Stimulated activated CD4-positive, alpha-beta T cell treated with anti-CD3 and anti-CD28 coated beads, Interleukin-4, amount 100 ng/mL, for 24 hours (primary cell): ENCODE measurements at places on chromosomes 4 and X.

DNA sequence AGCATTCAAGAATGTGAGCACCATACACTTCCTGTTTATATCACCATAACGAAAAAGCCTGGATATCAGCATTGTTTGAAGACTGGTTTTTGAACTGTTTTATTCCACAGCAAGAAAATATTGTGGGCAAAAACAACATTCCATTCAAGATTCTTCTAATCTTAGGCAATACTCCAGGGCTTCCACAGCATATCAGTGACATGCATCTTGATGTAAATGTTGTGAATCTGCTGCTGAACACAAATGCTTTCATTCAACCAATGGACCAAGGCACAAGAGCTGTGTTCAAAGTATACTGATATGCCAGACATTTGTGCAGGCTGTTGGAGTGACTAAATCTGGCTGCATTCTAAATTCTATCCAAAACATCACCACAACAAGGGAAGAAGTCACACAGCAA lies 260.1 kb upstream of the ETNPPL start:
- no peak for DNase-seq

- peak; percentile 26 for DNase-seq
Measured at GRCh38 chr4:4386296-4386735, 586 bp upstream of the NSG1 start.

GRCh38 chr4:94927696-94928095 lies 169.9 kb downstream of the BMPR1B start:
- no peak for DNase-seq

DNA sequence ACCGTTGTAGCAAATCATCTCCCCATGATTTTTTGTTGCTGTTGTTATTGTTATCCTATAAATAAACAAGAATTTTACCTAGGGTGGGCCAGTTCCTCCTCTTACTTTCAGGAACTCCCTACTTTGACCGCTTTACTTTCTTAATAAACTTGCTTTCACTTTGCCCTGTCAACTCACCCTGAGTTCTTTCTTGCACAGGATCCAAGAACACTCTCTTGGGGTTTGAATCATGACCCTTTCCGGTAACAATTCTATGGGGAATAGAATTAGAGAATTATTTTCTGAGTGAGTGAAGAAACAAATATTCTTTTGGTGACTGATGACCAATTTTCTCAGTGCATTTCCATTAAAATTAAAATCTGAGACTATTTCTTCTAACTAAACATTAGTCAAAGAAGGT lies 584.0 kb upstream of the TENM3 start:
- DNase-seq: no peak

GRCh38 chr4:128354205-128354821 lies 66.7 kb upstream of the PGRMC2 start:
- no peak for DNase-seq

DNA sequence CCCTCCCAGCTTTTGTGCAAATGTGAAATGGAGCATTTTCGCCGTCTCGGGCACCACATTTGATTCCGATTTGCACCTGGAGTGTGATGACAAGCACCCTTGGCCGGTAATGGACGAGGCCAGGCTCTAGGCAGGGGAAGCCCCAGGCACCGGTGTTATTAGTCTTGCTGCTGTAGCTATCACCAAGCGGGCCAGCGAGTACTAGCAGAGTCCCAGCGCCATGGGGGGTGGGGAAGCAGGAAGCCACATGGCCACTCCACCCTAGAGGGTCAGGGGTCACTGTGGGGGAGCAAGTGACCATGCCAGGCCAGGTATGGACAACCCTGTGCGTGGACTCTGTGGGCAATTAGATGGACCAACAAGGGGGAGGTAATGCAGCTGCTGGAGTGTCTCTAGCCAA lies 88.8 kb downstream of the CPZ start:
- no peak for DNase-seq

DNA sequence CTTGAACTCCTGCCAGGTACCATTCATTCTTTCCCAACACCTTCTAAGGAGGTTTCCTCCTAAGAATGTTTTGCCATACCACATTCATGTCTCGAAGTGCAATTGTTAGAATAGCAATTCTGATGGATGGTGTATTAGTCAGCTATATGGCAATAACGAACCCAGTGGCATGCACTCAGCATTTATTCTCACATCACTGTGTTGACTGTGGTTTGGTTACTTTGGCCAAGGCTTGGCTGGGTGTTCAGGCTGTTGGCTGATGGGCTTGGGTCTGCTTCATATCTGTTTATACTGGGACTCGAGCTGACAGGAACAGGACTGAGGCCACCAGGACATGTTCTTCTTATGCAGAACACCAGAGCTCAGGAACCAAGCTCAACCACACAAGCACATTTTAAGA lies 31.7 kb downstream of the PSAPL1 start:
- DNase-seq: no peak
